GM23248 (cell line): ENCODE measurements at places on chromosomes 3 and 15. TPM values are rescaled to one million over a fixed set of nuclear protein-coding genes. Genes with fewer than 3 reads are reported as not detected.

Gene CELF6
- total RNA-seq = 0.22 and 1.0 TPM in 2 replicates

Gene MPI
- total RNA-seq = 79.0 and 85.2 TPM in 2 replicates

Gene IL12A
- total RNA-seq = 0.51 and 2.8 TPM in 2 replicates

Gene DAZL
- not detected in 2 replicates for total RNA-seq

Gene CMC1
- 0.97 and 2.5 TPM in 2 replicates for total RNA-seq

Gene CLDN16
- 0.11 TPM in 1 of 2 replicates, not detected in the other for total RNA-seq

Gene SH2D7
- total RNA-seq = not detected in 2 replicates

Gene PLA2G4E
- not detected in 2 replicates for total RNA-seq

Gene AZI2
- 33.5 and 42.9 TPM in 2 replicates for total RNA-seq

Gene TMEM108
- not detected in 2 replicates for total RNA-seq

Gene GP5
- 0.11 TPM in 1 of 2 replicates, not detected in the other for total RNA-seq

Gene RPUSD2
- total RNA-seq = 10.5 and 12.8 TPM in 2 replicates

Gene FBXO40
- not detected in 2 replicates for total RNA-seq

Gene RARB
- total RNA-seq = not detected in 2 replicates

Gene TEX55
- total RNA-seq = not detected in 2 replicates

Gene MYO1E
- 155 and 224 TPM in 2 replicates for total RNA-seq

Gene GSK3B
- 42.6 and 43.1 TPM in 2 replicates for total RNA-seq

- DNase-seq = no peak
These were observed 1346.4 kb downstream of the ROBO1 start for GRCh38 chr3:78421247-78421966.

GRCh38 chr3:26368312-26368711 is 254.3 kb upstream of the LRRC3B start:
- DNase-seq = no peak

GRCh38 chr3:181712553-181713279 is 991 bp downstream of the SOX2 start:
- DNase-seq = peak; percentile 20

GRCh38 chr3:29827756-29828155 is 546.9 kb downstream of the RBMS3 start:
- peak; percentile 26 for DNase-seq

DNA sequence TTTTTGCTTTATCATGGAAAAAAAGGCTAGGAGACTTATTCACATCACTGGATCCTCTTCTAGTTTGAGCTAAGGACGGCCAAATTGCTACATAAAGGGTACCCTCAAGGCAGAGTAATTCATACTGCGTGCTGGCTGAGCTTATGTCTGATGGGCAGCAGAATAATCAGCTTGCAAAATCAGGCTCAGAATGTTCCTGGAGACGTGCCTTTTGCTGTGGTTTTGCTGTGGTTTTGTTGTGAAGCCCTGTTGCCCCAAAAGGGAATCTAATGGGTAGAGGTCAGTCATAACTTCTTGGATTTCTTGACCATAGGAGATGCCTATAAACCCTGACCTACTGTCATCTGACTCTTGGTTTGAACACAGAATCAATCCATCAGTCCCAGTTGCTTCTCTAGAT is 189.9 kb downstream of the SOX2 start:
- DNase-seq = no peak

- DNase-seq = no peak
These were observed 229.3 kb downstream of the ZPLD1 start for GRCh38 chr3:102664126-102664525.

- no peak for DNase-seq
These were observed 303.0 kb upstream of the TPRG1 start for GRCh38 chr3:188868803-188869202.

DNA sequence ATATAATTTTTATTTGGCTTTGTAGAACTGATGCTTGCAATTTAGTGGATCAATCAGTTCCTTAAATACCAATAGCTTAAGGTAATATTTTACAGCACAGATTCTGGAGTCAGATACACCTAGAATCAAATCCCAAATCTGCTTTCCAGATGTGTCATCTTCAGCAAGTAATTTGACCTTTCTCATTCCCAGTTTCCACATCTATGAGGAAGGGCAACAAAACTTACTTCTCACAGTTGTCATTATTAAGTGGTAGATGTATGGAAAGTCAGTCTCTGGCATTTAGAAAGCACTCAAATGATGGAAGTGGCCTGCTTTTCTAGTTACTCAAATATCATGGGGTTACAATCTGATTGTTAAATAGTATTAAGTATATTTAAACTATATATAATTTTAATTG is 767.0 kb downstream of the CADM2 start:
- no peak for DNase-seq

GRCh38 chr15:78415284-78415683 is 22.7 kb upstream of the IREB2 start:
- peak; percentile 59 for DNase-seq

GRCh38 chr3:182837855-182838454 is 44.7 kb downstream of the ATP11B start:
- DNase-seq = peak; percentile 69

- DNase-seq = no peak
These were observed 17.4 kb downstream of the FILIP1L start for GRCh38 chr3:100096866-100097265.

GRCh38 chr15:67019884-67020520 is 45.4 kb upstream of the SMAD3 start:
- no peak for DNase-seq

DNA sequence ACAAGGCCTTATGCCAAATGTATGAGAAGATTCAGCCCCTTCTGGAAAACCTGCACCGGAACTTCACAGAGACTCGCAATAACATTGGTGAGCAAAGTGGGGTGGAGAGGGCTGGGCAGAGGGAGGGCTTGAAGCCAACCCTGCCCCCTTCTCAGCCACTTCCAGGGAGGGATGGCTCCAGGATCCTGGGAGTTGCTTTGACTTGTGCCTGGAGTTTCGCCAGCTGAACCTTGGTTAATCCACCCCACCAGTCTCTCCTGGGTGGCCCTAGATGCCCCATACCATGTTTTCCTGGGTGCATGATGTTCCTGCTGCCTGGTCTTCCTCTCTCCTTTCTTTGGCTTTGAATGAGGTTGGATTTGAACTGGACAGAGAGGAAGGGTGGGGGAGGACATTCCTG is 10.8 kb downstream of the TBC1D21 start:
- DNase-seq = no peak

- peak; percentile 32 for DNase-seq
These were observed 151.4 kb downstream of the IGF1R start for GRCh38 chr15:98799461-98800390.

GRCh38 chr15:51735228-51736010 is 2.0 kb downstream of the LYSMD2 start:
- DNase-seq = peak; percentile 3

DNA sequence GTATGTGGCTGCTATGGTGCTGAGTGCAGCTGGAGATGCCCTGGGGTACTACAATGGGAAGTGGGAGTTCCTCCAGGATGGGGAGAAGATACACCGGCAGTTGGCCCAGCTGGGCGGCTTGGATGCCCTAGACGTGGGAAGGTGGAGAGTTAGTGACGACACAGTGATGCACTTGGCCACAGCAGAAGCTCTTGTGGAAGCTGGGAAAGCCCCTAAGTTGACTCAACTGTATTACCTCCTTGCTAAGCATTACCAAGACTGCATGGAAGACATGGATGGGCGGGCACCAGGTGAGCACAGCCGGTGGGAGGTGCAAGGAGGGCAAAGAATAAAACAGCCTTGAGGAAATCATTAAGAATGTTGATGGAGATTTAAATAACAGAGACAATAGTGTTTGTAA is 2.9 kb downstream of the ADPRH start:
- no peak for DNase-seq

- DNase-seq = no peak
These were observed 15.6 kb upstream of the DAG1 start for GRCh38 chr3:49454458-49454857.

DNA sequence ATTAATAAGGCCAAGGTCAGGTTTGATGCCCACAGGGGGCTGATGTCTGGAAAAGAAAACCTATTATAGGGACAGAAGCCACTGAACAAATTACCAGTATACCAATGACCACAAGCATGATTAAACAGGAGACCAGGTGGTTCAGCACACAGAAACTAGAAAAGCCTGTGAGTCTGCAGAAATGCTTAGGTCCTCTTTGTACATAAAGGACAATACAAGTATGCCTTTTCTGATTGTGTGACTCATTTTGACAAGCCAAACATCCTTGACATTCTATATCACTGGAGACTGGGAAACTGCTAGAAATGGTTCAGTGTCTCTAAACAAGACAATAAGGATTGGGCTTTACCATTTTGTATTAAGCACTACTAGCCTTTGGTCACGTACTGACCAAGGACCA is 113.2 kb upstream of the MYO5C start:
- DNase-seq = no peak

DNA sequence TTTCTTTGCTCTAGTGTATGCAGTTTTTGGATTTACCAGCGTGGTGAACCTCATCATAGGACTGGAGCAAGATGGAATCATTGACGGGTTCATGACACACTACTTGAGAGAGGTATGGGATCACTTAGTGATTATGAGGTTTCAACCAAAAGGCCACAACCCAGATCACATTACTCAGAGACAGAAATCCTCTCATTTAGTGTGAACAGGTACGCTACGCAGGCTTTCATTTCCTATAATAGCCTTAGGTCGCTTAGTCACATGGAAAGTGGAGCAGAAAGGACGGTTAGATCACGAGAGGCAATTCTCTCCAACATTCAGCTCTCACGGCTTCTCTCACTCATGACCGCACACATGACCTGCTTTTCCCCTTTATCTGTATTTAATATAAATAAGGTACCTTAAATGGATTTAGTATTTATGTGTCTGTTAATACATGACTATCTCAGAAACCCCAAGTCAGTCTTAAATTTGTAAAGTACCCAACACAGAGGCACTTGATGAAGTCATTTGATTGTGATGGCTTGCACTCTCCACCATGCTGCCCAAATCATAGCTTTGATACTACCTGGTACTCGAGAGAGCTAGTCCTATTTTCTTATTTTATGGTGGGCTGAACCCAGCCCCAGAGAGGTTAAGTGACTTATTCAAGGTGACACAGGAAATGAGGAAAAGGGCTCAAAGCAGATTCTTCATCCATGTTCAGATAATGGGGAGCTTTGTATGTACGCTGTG is 8.6 kb downstream of the TM6SF1 start:
- no peak for DNase-seq

- DNase-seq = no peak
These were observed 42.9 kb downstream of the IDH2 start for GRCh38 chr15:90059208-90059985.

- no peak for DNase-seq
These were observed 1331.2 kb upstream of the GBE1 start for GRCh38 chr3:83092521-83093221.

GRCh38 chr15:101054991-101055390 is 135.8 kb downstream of the LRRK1 start:
- no peak for DNase-seq

DNA sequence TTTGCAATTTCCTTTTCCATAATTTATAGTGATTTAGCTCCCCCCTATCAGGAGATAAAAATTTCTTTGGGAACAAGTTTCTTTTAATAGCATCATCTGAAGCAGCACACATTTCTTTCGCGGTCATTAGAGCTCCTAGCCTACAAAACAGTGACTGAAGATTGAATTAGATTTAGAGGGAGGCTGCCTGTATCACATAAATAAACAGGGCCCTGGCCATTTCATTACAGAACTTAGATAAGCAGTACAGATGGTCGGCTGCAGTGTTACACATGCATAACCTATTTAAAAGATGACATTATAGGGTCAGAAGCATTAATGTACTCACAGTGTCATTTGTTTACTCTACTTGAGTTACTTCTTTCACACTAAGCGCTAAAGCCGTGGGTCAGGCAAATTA is 81.4 kb upstream of the SLC25A26 start:
- DNase-seq = no peak

- DNase-seq = no peak
These were observed 52.4 kb downstream of the LHFPL4 start for GRCh38 chr3:9501226-9501625.

DNA sequence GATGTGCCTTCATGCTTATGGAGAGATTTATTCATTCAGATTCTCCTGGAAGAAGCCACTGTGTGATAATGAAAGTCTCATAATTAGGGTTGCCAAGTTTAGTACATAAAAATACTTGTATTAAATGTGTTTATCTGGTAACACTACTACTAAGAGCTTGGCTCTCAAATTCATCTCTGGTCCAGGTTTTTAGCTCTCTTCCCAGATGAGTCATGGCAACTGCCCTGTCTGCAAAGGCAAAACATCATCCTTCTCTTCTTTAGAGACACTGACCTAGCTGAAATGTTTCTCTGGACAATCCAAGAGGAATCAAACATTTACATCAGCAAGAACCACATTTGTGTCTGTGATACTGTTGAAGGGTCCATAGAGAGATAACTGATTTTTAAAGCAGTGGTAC is 269.6 kb downstream of the ROBO2 start:
- no peak for DNase-seq

DNA sequence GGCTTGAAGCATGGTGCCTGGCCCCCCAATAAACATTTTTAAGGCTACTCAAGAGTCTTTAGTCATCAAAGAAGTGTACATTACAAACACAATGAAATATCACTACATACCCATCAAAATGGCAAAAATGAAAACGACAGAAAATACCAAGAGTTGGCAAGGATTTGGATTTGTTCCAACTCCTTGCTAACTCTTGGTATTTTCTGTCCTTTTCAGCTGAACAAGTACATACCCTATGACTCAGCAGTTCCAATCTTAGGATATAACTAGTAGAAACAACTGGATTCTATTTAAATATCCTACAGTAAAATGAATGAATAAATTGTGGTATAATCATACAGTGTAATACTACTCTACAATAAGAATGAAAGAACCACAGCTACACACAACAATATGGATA is 25.1 kb upstream of the GABPB1 start:
- peak; percentile 51 for DNase-seq
